ENCODE measurements at places on chromosomes 1 and 21.

DNA sequence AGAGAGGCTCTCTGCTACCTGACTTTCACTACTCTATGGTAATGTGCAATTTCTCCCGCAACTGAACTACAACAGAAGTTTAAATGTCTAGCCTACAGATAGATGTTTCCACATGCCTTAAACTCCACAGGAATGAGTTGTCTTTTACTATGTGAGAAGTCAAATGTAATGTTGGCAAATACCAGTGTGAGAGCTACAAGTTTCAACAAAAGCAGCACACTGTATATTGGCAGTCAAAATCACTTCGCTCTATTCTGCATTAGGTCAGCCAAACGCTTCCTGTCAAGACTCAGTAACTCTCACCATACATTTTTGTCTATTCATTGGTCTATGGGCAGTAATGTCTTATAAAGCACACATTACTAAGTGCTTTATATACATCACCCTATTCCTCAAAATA lies 41.9 kb downstream of the LUZP1 start:
- DNase-seq: no peak

- DNase-seq: no peak
Measured at GRCh38 chr1:44464361-44464760, 59.3 kb downstream of the RNF220 start.

DNA sequence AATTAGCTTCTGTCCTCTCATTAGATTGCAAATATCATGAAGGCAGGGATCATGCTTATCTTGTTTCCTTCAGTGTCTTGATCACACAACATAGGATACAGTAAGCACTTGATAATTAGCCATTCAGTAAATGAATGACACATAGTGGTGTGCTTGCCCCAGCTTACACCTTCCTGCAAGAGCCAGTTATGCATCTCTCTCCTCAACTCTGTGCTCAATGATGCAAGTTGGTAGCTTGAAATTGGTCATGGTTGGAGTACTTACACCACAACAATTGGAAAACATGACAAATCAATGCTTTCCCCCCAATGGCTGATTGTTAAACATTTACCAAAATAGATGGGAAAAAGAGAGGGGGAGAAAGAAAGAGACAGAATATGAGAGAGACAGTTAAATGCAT lies 129.2 kb downstream of the NUF2 start:
- DNase-seq: no peak

GRCh38 chr1:78722521-78722920 lies 72.9 kb downstream of the IFI44 start:
- no peak for DNase-seq

- DNase-seq: no peak
Measured at GRCh38 chr1:204045430-204045829, 27.5 kb upstream of the SOX13 start.

DNA sequence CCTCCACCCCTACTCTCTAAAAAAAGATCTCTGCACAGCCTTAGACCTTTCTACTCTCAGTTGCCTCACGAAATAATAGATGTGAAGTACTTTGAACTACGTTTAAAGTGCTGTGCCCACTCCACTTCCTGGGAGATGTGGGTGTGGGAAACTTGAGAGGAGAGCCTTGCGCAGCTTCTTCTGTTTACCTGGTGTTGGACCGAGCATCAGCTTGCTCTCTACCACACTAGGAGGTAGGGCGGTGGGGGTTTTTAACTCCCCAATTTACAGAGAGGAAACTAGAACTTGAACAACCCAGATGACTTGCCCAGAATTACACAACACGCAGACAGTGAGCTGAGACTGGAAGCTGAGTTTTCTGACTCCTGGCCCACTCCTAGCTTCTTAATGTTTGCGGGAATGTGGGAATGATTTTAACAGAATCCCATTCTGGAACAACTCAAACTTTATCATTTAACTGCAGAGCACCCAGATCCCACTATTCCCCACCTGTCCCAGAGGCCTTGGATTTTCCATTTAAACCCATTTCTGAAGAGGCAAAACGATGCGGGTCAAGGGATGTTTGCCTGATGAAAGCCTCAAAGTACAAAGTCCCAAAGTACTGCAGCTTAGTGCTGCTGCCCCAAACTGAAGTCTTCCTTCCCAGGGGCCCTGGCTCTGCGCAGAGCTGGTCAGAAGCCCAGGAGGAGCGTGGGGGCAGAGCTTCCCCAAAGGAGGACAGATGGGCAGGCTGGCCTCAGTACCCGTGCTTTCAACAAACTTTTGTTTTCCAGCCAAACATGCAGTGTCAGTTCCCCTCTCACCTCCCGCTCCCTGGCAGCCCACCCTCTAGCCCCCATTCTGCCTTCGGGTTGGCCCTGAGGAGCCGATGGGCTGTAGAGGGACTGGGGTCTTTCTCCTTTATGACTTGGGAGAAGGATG lies 19.0 kb downstream of the BTG2 start:
- no peak for DNase-seq

GRCh38 chr1:47635597-47635996 lies 197.8 kb downstream of the FOXD2 start:
- no peak for DNase-seq

- DNase-seq: no peak
Measured at GRCh38 chr1:209404577-209404976, 178.9 kb upstream of the CAMK1G start.

- DNase-seq: no peak
Measured at GRCh38 chr1:167325151-167325550, 104.5 kb downstream of the POU2F1 start.

DNA sequence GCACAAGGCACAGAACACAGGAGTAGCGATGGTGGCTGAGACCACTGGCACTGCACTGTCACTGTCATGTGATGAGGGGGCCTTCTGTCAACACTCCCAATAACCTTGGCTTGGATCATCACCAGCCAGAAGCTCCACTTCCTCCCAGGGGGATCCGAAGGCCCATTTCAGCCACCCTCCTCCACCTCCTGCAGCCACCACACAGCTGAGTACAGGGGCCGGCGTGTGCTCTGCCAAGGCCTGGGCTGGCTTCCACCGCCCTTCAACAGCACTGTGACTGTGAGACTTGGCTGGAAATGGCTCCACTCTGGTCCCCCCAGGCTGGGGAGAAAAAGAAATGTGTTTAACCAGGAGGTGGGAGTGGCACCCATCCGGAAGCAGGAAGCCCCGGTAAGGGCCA lies 9.9 kb upstream of the NADK start:
- DNase-seq: no peak

- DNase-seq: no peak
Measured at GRCh38 chr1:95287825-95288224, 53.8 kb downstream of the RWDD3 start.

- no peak for DNase-seq
Measured at GRCh38 chr1:223709598-223709997, 2.7 kb upstream of the CAPN2 start.

DNA sequence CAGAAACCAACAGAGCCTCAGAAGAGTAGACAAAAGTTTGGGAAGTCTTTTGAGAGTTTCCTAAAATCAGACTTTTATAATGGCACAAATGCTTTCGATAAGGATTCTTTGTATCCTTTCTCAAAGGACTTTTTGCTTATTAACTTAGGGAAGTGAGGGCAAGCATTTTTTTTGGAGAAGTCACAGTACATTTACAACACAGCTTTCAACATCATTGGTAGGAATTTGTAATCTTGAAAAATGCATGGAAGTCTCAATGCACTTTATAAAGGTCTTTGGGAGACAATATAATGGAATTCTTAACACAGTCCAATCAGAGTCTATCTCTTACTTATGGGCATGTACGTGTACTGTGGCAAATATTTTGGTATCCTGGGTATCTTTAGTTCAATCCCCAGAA lies 325.8 kb upstream of the NR5A2 start:
- DNase-seq: no peak

GRCh38 chr1:66728021-66728420 lies 24.2 kb upstream of the DYNLT5 start:
- DNase-seq: no peak

All from progenitor cell of endocrine pancreas (in vitro differentiated cells).